ENCODE measurements at places on chromosomes 12 and 14.

DNA sequence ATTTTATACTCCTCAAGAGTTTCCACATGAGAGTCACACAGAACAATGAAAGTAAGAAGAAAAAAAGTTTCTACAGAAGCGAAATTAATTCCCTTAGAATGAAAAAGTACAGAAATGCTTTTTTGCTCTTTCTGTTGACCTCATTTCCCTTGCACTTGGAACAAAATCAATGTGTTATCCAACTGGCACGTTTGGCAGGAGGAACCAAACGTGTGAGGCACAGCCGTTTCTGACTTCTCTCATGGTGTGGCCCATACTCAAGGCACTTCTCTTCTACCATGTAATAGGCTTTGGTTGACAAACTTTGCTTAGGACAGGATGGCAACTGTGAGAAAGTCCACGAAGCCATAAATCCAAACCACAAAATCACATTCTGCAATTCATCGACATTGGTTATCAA is 297.0 kb downstream of the FUT8 start:
- no peak for DNase-seq

DNA sequence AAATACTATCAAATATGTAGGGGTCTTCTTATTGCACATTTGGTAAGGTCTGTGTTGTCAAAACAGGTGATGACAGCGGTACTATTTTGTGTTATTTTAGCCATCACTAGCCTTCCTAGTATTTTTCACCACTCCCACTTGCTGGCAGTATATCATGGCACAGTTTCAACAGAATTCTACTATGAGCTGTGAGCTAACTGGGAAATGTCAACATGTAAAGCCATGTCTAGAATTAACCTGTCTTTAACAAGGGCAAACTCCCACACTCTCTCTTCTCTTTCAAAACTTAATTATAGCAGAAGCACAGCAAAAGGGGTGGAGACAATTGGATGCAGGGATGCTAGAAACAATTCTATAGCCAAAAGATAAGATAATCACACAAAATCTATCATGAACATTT is 253.4 kb downstream of the PAX9 start:
- DNase-seq, result no peak

DNA sequence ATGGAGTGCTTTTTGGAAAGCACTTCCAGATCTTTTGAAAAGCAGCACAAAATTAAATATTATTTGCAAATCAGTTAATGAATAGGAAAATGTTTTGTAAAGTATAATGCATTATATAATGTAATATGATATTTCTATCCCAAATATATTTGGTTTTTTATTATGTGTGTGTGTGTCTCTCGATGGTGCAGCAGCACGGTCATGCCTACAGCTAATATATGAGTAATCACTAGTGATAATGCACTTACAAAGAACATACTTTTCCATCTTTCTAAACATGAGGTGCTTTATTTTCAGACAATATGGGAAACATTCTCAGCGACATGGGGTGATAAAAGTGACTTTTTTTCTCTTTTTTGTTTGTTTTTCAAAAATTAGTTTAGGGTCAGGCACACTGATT is 1.3 kb upstream of the EEA1 start:
- DNase-seq, result no peak

- no peak for DNase-seq
These were observed 116.8 kb downstream of the WIF1 start for GRCh38 chr12:65004270-65004669.

DNA sequence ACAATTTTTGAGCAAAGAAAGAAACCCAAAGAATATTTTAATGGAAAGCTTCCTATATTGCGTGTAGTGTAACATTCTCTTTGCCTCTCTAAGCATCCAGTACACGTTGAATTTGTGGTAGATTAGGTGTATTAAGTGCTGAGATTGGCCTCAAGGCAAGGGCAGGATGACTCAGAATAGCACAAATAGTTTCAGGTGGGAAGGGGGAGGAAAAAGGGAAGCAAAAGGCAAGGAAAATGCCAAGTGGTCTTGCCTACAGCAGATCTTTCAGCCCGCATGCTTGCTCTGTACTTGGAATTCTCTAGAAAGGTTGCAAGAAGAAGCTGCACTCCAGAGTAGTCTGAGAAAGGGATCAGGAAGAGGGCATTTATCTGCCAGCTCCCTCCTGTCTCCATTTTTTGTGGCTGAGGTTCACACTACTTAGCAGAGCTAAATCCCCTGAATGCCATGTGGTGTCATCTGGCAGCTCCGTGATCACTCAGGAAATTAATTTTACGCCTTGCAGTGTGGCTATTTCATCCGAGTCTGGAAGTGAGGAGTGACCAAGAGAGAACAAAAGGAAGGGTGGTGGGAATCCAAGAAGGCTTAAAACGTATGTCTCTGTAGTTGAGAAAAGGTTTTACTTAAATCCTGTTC is 28.5 kb downstream of the CDKN1B start:
- no peak for DNase-seq

DNA sequence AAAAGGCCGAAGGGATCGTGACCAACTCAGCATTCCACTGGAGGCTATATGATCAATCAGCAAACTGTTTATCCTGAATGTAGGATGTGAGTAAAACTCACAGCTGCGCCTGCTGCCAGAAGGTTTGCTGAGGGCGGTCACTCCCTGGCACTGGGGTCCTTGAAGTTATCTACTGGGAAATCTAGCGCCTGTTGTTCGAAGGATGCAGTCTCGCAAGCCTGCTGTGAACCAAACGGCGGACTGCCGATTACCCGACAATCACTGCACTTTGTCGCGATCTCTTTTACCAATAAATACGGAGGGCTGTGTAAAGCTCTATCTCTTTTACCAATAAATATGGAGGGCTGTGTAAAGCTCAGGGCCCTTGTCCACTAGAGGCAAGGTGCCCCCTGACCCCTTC is 12.9 kb downstream of the DDX51 start:
- no peak for DNase-seq

DNA sequence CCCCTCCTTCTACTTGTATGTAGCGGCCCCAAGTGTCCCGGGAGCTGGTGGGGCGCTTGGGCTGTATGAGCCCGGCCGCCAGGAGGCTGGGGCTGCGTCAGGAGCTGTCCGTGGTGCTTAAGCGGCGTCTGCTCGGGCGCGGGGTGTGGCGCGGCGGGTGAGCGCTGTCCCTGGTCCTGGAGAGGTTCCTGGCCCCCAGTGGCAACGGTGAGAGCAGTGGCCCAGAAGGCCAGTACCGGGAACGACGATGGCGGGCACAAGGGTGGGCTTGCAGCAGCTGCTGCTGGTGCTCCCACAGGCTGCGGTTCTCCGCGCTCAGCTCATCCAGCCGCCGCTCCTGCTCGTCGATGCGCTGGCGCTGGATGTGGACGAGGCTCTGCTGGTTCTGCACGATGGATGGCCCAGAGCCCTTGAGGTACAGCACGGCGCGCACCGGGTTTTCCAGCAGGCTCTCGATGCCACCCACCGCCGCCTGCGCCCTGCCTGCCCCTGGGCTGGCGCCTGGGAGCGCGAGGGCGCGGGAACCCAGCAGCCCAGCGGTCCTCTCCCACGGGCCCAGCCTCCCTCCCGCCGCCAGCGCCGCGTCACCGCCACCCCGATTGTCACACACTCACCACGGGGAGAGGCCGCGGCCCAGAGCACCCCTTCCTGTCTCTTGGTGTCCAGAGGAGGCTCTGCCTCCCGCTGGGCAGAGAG is 41.9 kb upstream of the FKBP4 start:
- DNase-seq, result peak; percentile 60

DNA sequence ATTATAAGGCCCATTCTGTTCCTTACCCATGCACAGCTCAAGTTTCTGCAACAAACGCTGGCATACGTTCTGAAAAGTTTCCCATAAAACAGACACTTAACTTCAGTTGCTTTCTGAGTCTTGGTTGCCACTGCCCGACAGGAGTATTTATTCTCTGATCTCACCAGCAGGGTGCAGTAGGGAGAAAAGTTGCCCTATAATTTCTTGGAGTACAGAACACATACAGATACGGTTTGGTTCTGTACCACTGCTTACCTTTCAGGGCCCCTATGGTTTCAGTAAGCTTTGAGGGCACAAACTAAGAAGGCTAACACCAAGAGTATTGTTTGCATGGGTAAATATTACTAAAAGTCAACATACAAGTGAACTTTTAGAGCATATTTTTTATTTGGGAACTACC is 77.9 kb downstream of the SPATA7 start:
- DNase-seq, result no peak

- peak; percentile 21 for DNase-seq
These were observed 1.8 kb downstream of the FBXL14 start for GRCh38 chr12:1592444-1593173.

DNA sequence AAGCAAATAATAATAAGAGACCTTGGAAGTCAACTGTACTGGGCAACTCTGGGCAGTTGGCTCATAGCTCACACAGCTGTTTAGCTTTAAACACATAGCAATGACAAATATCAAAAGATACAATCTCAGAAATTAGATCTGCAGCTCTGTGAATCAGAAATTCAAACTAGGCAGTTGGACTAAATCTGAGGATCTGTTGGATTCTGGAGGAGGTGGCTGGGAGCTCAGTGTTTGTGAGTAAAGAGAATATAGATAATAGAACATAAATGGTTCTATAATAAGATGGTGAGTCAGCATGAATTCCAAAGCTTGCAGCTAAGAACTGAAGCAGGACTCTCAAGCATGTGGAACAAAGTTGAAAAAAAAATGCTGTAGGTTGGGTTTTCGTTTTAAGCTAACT is 1949.4 kb upstream of the SEL1L start:
- no peak for DNase-seq

DNA sequence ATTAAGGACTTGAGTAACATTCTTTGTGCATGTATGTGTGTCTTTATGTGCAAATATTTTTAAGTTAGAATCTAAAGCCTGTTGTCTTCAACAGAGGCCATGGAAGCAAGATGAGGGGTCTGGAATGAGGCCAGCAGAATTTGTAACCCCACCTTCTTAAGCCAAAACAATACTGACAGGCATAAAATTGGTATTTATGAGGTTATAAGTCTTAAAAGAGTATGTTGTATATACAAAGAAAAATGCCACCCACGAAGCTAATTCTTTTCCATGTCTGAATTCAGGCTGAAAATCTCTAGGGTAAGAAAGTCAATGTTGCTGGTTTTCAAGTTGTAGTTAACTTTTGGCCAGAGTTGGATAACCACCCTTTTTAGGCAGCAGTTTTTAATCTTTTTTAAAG is 86.2 kb upstream of the TMTC1 start:
- DNase-seq, result no peak

DNA sequence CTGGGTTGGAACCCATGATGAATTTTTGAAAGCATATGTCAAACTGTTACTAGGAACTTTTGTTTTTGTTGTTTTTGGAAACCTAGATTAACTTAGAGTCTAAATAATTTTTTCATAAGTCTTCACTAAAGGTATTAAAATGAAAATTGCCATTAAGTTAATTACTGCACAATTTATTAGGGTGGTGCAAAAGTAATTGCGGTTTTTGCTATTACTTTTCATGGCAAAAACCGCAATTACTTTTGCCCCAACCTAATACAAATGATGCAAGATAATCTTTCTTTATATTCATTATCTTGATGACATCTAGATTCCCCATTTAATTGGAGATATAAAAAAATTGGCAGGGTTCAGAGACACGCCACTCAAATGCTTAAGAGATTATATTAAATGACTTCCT is 145.0 kb upstream of the PKP2 start:
- DNase-seq, result no peak

GRCh38 chr12:57224973-57225679 is 4.4 kb upstream of the SHMT2 start:
- DNase-seq, result peak; percentile 43

- no peak for DNase-seq
These were observed 123.9 kb downstream of the BCL11B start for GRCh38 chr14:99148131-99148530.

- DNase-seq, result no peak
These were observed 207.3 kb upstream of the ARID2 start for GRCh38 chr12:45522227-45522626.

DNA sequence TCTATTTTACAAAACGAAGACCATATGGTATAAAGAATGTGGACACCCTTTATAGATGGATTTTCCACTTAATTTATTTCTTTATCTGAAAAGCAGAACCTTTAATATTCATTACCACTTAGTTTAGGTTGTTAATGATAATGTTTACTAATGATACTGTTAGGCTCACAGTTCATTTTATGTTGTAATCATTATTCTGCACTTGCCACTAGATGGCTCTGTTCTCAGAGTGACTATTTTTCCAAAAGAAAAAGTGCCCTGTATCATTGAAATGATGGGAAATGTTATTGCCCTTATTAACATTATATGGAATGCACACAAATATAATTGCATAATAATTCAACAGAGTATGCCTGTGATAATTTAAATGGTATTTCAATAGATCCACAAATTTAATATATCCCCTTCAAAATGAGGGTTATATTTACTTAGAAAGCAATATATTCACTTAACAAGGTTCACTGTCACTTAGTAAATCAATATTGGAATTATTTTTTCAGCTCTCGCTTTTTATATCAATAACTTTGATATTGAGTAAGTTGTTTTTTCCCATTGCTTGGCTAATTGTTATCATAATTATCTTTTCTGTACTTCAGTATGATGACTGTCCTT is 95.7 kb downstream of the PDE3A start:
- DNase-seq, result no peak

GRCh38 chr12:118706437-118706836 is 274.9 kb upstream of the SRRM4 start:
- no peak for DNase-seq

GRCh38 chr12:84502180-84502860 is 410.3 kb downstream of the SLC6A15 start:
- no peak for DNase-seq

GRCh38 chr12:72493407-72493806 is 221.2 kb downstream of the TRHDE start:
- DNase-seq, result no peak

DNA sequence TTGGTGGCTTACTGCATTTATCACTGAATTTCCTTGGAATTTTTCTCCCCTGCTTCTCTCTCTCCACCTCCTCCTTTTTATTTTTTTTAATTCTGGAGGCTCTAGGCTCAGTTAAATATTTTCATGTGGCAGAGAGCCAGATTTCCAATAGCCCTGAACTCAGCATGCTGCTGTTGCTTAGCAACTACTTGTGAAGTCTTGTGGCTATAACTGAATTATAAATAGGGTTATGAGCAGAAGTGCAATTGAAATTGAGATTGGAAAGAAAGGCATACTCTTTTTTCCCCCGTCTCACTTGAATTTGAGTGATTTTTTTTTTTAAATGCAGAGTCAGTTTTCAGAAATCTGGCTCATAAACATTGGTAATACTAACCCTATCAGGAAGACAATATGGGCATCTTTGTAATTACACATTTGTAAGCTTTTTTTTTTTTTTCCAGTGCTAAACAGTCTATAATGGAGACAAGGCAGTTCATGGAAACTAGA is 38.3 kb downstream of the ATF7IP start:
- no peak for DNase-seq

GRCh38 chr12:111720457-111720856 is 34.6 kb downstream of the ACAD10 start:
- no peak for DNase-seq

- no peak for DNase-seq
These were observed 188.9 kb upstream of the NTF3 start for GRCh38 chr12:5243014-5243413.

DNA sequence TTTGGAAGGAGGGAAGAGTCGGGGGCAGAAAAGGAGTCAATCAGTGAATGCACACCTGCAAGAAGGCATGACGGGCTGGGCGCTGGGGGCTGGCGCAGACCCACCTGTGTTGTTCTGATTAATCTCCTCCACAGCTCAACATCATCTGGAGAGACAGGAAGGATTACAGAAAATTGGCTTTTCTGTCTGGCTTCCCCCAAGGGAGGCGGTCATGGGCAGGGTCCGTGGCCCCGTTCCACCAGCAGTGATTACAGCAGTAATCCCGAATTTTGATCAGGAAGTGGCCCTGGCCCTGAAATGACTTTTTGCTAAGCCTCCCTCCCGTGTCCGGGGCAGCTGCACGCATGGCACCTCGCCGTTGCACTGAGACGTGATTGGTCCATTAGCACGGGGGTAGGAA is 24.4 kb upstream of the GALNT9 start:
- no peak for DNase-seq

- no peak for DNase-seq
These were observed 17.8 kb upstream of the GAS2L3 start for GRCh38 chr12:100555722-100556121.
